Activated T-cell treated with anti-CD3 and anti-CD28 coated beads for 4 hours (primary cell): ENCODE measurements at places on chromosomes 4 and X.

GRCh38 chrX:39158801-39159657, 357.8 kb downstream of the MID1IP1 start:
- DNase-seq = no peak

DNA sequence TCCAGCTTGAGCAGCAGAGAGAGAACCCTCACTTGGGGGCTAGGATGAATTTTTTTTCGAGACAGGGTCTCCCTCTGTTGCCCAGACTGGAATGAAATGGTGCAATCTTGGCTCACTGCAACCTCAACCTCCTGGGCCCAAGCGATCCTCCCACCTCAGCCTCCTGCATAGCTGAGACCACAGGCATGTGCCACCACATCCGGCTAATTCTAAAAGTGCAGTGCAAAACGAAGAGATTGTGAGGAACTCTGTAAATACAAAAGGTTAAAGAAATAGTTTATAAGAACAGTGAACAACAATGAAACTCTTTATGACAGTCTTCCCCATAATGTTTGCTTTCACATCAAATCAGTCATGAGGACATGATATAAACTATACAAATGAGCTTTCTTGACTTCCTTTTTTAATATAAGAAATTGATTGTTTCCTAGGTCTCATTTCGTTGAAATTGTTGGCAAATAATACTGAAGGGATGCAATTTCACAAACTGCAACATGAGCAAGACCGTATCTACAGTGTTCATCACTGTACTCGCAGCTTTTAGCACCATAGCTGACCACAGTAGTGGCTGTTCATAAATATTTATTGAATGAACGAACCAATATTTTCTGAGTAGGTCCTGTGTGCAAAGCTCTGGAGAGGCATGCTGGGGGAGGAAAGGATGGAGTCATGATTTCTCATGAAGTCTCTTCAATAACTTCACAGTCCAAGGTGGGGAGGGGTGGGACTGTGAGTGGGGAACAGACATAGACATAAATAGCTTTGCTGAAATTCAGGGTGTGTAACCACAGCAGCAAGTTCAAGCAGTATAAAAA, 116.1 kb downstream of the SHROOM3 start:
- no peak for DNase-seq

DNA sequence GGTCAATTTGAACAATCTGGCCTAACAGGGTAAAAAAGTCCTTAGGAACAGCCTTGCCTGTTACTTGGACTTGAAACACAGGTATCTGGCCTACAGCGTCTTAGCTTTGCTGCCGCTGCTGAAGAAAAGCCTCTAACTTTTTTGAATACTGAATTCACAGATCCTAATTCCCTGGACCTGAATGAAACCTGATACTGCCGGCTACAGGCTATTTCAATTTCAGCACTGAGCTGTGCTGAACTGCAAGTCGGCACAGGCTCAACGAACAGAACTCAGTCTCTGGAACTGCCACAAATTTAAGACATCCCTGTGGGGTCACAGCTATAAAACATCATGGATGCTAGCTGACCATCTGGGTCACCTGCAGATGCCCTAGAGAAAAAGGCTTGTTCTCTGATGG, 7.2 kb downstream of the NR0B1 start:
- DNase-seq = no peak

DNA sequence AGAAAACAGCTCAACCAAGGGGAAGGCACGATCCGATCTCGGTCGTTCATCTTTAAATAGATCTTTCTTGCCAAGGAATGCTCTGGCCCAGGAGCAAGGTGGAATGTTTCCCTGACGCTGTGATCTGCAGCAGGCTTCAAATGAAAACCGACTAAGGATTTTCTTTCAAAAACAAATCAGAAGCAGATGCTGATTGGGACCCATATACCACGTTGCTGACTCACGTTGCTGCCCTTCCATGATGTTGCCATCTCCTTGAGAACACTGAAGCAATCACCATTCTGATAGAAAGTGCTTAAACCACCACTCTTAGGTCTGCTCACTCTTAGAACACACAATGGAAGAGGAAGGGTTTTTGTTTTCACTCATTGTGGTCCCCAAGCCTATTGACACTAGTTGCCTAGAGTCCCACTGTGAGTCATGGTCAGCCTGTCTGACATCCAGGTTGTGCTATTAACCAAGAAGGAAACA, 26.1 kb downstream of the LAMTOR3 start:
- DNase-seq = no peak

DNA sequence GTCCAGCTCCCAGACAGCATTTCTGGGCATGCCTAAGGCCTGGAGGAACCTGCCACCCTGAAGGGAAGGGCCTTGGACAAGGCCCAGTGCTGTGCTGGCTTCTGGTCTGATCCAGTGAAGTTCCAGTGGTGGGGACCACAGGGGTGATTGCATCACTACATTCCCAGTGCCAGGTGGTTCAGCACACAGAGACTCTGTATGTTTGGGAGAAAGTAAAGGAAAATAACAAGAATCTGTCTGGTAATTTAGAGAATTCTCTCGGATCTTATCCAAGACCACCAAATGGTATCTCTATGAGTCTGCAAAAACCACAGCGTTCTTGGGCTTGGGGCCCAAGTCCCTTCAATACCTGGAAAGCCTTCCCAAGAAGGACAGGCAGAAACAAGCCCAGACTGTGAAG, 131.8 kb upstream of the MAD2L1 start:
- no peak for DNase-seq

- DNase-seq = no peak
Measured at GRCh38 chr4:74005528-74005927, 7.1 kb upstream of the CXCL5 start.

DNA sequence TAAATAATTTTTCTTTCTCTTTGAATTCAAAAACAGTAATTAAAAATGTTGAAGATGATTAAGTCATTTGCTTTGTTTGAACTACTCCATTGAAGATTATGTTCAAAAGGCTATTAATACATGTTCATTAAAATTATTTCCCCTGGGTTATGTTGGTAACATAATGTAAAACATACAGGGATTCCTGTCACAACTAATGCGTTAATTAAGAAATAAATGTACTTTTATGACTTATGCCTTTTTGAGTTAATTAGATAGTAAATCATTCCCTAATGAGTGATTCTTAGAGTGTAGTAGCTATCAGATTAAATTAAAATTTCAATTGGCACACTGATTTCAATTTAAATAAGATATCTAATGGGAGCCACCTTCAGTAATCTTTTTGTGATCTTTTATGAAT, 549.1 kb downstream of the ANKRD50 start:
- no peak for DNase-seq

DNA sequence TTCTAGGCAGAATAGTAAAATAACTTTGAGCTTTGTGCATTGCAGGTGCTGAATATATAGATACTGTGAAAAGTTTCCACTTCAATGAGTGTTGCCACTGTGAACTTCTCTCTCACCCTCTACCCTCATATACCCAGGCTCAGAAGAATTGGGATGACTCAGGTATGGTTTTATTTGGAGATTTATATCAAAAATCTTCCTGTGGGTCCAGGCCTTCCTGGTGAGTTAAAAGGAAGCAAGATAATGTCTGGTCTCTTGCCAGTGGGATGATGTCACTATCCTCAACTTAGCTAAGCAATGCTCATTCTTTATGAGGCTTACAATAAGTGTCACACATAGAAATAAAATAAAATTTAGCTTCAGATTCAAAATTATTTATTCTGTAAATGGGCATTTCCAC, 153.3 kb upstream of the TENT5D start:
- no peak for DNase-seq

GRCh38 chr4:29560452-29560851, 1159.7 kb upstream of the PCDH7 start:
- DNase-seq = no peak

- DNase-seq = peak; percentile 38
Measured at GRCh38 chr4:40301603-40302002, 33.5 kb upstream of the CHRNA9 start.

GRCh38 chrX:46961097-46961496, 48.9 kb downstream of the JADE3 start:
- no peak for DNase-seq

DNA sequence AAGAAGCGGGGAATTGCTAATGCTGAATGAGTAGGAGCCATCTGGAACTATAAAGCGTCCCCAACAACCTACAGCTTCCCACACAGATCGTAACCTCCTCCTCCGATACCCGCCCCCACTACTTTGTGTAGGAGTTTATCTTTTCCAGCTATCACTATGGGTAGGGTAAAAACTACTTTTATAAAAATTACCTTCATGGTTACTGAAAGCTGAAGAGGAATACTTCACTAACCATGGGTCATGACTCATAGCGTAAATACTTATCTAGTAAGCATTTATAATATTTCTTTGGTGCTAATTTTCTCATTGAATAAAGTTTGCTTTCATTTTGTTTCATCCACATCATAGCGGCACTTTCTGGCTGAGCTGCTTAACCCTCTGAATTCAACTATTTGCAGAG, 79.4 kb upstream of the TNIP3 start:
- DNase-seq = peak; percentile 34

DNA sequence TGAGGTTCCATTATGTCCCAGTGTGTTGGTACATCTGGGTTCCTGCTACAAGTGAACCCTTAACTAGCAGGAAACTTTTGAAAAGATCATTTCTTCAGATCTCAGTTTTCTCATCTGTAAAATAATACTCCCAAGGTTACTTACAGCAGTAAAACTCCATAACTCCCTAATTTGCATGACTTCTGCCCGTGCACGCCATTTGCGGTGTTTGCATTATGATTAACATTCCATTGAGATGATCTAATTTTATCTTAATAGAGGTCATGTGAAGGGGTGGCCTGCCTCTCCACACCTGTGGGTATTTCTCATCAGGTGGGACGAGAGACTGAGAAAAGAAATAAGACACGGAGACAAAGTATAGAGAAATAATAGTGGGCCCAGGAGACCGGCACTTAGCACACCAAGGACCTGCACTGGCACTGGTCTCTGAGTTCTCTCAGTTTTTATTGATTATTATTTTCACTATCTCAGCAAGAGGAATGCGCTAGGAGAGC, 219.8 kb downstream of the TLL1 start:
- no peak for DNase-seq

- no peak for DNase-seq
Measured at GRCh38 chr4:124184792-124185191, 527.7 kb downstream of the ANKRD50 start.

GRCh38 chr4:133550436-133550835, 401.3 kb downstream of the PCDH10 start:
- no peak for DNase-seq

DNA sequence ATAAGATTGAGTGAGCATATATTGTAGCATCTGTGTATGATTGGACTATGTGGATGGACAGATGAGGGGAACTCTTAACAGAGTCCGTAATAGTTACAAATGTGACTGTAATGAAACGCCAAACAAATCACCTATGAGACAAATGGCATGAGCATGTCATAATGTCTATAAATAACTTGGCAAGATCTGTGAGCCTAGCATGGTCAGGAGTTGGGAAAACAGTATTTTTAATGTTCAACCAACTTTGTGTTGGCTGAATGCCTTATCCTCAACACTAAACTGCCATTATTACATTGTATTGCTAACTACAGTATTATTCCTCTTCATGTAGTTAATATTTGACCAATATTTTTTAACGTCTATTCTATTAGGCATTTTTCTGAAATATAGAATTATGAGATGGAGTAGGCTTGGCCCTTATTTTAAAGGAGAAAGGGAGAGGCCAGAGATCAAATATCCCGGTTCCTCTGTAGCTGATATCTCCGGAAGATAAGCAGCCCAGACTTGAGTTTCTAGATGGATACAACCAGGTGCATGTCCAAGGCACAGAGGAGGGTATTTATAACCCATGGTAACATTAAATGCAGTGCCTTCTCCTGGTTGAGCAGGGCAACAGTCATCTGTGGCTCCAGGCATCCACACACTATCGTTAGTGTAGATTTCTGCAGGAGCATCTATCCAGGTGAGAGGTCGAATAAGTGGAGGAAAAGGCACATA, 32.7 kb downstream of the PF4 start:
- DNase-seq = no peak

GRCh38 chr4:41164405-41164804, 49.9 kb downstream of the APBB2 start:
- DNase-seq = no peak

DNA sequence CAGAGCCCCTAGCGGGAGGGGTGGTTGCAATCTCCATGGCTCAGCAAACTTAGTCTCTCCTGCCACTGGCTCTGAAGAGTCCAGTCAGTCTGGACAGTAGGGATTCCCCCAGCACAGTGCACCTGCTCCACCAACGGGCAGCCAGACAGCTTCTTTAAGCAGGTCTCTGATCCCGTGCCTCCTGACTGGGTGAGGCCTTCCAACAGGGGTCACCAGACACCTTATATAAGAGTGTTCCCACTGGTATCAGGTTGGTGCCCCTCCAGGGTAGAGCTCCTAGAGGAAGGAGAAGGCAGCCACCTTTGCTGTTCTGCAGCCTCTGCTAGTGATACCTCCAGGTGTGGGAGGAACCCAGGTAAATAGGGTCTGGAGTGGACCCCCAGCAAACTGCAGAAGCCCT, 1393.4 kb downstream of the STIM2 start:
- DNase-seq = no peak

DNA sequence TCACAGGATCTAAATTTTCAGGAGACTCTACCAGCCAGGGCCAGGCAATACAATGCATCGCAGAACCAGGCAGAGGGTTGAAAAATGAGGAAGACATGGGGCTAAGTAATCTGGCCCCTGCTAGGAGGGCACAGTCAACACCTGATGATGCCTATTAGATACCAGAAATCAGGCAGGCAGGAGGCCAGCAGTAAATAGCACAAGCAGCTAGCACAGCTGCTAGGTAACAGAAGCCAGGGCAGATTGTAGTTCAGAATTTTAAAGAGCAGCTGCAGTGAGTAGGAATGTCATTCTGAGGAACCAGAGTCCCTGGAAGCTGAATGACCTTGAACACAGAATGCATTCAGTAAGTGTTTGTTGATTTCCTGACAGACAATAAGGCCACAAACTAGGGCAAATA, 38.8 kb upstream of the TRPC5OS start:
- no peak for DNase-seq

DNA sequence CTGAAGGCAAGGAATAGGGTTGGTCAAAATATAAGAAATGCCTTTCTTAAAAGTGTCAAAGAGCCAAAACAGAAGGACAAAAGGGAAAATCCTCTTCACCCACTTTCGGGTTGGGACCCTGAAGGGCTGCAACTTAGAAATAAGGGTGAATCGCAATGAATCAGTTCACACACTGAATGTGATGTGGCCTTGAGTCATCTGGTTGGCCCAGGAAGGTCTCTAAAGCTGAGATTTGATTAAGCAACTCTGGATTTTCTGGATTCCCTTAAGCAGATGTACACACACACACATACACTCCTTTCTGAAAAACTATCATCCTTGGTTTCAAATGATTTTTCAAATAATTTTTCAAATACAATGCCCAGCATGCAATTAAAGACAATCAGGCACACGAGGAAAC, 13.1 kb downstream of the TAB3 start:
- DNase-seq = no peak

DNA sequence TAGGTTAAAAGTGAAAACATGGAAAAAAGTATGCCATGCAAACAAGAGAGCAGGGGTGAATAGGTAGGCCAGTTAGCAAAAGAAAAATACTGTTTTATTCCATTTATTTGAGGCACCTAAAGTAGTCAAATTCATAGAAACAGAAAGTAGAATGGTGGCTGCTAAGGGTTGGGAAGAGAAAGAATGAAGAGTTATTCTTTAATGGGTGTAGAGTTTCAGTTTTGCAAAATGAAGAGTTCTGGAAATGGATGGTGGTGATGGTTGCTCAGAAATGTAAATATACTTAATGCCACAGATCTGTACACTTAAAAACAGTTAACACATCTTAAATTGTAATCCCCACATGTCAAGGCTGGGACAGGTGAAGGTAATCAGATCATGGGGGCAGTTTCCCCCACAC, 29.7 kb downstream of the PARM1 start:
- no peak for DNase-seq

- peak; percentile 14 for DNase-seq
Measured at GRCh38 chr4:81454499-81454898, 17.2 kb downstream of the RASGEF1B start.

GRCh38 chr4:16814361-16814760, 84.1 kb downstream of the LDB2 start:
- DNase-seq = no peak
